ENCODE measurements at places on chromosomes 5 and 9.
A peak's percentile ranks its signal among the peaks of the same experiment; 100 is the strongest.

DNA sequence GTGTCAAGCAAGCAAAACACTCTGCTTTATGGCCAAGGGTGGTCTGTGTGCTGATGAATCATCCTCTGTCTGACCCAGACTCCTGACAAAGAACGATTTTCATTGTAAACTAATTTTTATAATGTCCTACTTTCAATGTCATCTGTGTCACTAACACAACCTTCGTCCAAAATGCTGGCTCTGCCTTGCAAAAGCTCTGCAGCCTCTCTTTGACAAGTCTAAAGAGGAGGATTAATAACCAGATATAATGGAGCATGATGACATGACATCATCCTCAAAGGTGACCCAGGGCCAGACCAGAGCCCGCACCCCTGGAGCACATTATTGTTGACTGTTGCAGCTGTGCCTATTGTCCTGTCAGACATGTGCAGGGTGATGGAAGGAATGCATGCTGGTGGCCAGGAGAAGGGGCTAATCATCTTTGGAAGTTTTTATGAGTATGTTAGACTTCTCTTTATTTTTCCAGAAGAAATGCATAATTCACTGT lies 589.4 kb downstream of the NR2F1-AS1 start:
- peak; percentile 3 for DNase-seq

DNA sequence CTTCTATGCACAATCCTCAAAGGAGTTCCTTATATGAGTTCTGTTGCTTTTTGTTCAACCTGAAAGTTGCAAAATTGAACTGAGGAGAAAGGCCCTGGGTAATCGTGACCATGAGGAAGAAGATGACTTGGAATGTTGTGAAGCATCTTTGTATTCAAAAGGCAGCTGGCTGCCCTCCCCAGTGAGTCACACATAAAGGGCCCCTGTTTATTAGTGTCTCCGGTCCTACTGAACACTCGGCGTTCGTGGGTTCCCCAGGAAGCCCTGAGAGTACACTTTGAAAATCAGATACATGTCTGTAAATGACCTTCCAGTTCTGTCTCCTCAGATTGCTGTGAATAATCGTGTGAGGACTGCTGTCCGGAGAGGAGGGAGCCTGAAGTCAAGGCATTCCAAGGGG lies 73.6 kb downstream of the C9orf153 start:
- DNase-seq = no peak

- DNase-seq = no peak
These were observed 44.8 kb upstream of the BNC2 start for GRCh38 chr9:16915126-16915831.

DNA sequence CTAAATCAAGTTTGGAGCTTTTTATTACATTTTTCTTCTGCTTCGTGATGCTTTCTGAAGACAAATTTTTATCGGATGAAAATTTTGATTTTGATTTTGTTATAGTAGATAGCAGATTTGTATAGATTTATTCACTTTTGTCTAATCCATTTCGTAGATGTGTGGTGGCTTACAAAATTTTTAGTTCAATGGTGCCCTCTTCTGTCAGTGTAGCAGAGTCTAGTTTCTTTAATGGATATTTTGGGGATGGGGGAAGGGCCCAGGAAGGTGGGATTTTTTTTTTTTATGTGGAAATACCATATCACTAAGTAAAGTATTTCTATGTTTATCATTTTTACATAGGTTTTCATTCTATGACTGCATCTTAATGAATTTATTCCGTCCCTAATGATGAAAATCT lies 259.9 kb upstream of the TARS1 start:
- DNase-seq = peak; percentile 30

DNA sequence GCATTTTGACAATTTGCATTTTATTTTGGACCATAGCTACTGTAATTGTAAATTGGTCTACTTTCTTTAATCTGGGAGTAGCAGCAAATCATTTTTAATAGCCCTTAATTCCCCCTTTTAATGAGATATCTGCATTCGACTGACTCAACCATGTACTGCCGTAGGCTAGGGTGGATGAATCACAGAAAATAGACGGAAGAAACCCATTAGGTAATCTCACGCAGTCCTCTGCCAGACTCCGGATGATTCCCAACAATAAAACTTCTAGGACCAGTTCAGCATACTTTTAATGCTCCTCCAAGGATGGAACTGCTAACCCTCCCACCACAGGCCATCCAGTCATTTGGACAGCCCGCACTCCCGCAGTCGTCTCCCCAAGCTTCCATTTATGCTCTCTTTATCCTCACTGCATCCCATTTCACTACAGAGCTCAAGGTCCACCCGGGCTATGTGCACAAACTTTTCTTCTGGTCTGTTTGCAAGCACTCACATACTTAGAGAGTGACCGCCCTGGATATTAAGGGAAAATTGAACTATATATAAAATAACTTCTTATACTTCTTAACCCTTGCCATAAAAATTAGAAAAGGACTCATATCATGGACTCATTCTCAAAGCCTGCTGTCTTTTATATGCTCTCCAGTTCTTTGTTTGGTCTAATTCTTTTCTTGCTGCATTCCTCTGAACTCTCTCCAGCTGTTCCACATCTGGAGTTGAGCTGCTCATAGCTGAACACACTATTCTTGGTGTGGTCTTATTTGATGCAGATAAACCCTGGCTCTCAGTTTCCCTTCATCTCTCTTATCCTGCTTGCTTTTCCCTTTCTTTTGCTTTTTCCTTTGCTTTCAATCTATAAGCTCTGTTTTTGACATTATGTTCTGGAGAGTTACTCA lies 326.6 kb downstream of the ARL15 start:
- peak; percentile 79 for DNase-seq

DNA sequence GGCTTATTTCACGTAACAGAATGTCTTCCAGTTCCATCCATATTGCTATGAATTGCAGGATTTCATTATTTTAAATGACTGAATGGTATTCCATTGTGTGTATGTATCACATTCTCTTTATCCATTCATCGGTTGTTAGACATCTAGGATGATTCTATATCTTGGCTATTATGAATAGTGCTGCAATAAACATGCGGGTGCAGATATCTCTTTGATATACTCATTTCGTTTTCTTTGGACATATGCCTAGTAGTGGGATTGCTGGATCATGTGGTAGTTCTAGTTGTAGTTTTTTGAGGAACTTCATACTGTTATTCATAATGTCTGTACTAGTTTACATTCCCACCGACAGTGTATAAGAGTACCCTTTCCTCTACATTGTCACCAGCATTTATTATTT lies 460.5 kb downstream of the MAN2A1 start:
- no peak for DNase-seq

GRCh38 chr9:113222482-113222841 lies 1.1 kb downstream of the SLC31A1 start:
- no peak for DNase-seq

- DNase-seq = no peak
These were observed 143.1 kb upstream of the FBN2 start for GRCh38 chr5:128681096-128681495.

DNA sequence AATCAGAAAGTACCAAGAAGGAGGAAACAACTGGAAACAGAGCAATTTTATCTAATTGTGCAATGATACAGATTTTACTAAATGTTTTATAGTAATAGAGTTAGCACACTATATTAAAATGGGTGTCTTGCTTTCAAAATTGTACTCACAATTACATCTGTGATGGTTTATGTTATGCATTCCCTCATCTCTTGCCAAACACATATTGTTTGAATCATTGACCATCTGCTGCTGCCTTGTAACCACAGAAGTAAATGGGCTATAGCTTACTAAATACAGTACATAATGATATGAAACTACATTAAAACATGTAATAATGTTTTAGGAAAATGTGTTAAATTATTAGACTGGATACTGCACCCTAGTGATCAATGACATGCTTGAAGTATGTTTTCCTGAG lies 158.1 kb downstream of the SLC25A46 start:
- DNase-seq = no peak

DNA sequence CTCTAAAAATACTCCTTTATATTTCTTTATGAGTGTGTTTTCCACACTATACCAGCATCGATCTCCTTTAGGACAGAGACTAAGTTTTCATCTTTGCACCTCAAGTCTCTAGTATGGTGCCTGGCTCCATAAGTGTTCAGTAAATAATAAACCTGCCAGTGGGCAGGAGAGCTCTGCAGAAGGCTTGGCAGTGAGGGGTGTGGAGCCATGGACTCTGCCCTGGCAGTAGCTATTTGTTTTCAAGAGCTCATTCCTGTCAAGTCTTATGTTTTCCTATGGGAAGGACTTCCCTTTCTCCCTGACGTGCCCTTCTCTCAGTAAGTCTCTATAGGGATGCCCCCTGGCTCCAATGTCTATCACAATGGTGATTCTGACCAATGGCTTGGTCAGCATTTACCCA lies 252.2 kb downstream of the PIK3R1 start:
- no peak for DNase-seq

DNA sequence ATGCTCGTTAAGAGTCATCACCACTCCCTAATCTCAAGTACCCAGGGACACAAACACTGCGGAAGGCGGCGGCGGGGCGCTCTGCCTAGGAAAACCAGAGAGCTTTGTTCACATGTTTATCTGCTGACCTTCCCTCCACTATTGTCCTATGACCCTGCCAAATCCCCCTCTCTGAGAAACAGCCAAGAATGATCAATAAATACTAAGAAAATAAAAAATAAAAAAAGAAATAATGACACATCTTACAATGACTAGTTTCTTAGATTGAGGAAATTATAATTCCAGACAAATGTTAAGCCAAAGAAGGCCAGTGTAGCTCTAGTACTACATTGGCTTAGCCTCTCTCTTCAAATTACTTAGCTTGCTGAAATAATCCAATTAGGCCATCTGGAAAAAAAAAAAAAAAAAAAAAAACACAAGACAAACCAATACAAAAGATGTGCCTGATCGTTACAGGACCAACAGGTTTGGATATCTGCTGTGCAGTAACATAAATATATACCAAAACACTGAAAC lies 58.0 kb downstream of the ANXA2R start:
- no peak for DNase-seq

GRCh38 chr5:140882591-140882899 lies 621 bp downstream of the PCDHA13 start:
- DNase-seq = peak; percentile 31

- no peak for DNase-seq
These were observed 253.5 kb downstream of the RAB3C start for GRCh38 chr5:58836351-58836750.

DNA sequence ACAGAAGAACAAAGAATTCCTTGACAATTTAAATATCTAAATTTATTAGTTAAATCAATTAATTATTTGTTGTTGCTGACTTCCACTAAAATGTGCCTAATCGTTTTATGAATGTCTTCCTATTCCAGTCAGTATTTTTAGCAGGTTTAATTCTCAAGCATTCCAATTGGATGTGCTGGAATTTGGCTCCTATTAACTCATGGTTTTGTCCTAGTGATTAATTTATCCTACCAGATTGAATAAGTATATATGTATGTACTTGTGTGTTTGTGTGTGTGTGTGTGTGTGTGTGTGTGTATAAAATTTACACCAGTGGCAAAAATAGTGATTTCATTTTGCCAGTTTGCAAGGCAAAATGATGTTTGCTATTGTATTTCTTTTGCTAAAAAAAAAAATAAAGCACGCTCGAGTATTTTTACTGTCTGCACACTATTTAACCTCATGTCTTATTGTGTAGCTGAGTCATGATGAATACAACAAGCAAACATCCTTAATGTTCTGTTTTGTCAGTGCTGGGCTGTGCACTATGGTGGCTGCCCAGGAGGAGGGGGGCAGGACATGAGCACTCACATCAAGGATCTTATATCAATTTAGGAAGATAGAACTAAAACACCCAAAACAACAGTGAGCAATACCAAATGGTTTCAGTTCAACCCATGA lies 375.5 kb downstream of the PDE4D start:
- no peak for DNase-seq

DNA sequence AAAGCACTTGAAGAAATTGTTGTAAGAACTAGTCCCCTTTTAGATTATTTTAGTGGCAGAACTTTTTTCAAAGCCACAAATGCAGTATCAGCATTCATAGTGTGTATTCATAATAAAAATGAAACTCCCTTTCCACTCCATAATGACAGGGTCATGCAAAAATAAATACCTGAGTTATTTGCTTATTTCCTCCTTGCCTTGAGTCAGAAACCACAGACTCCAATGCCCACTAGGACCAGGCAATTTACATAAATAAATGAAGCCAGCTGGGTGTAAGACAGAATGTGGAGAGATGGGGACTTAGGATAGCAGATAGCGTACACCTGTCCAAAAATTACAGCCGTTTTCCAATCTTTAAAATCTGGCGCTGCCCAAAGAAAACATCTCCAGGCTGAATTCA lies 417.8 kb downstream of the TMEM161B start:
- DNase-seq = no peak

DNA sequence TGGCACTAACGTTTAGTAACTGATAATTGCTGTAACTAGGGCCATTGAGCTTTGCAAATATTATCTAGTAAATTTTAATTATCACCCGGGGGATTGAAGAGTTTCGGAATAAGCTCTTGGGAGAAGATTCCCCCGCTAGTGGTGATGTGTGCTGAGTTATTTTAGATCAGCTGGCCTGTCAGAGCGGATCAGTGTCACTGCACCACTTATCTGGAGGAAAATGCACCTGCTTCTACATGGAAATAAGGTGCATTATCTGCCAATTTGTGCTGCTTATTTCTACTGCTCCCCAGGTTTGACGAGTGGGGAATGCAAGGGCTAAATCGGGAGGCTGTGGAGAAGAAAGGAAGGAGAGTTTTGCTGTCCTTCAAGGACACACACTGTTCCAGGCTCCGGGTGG lies 518.6 kb downstream of the TLE4 start:
- no peak for DNase-seq
